Lower lobe of right lung (tissue), 2 donors: ENCODE measurements at places on chromosomes 2 and 18. TPM values are rescaled to one million over a fixed set of nuclear protein-coding genes. Genes with fewer than 3 reads are reported as not detected.

Gene NT5C1B
- total RNA-seq, result not detected

Gene KCNK3
- total RNA-seq, result 26.8 TPM

Gene PLEK
- total RNA-seq, result 42.1 TPM

Gene ALMS1
- 22.0 TPM for total RNA-seq

Gene MTCL1
- 7.9 TPM for total RNA-seq

Gene ONECUT2
- 0.03 TPM for total RNA-seq

Gene POTEE
- 0.18 TPM for total RNA-seq

Gene TMEM178A
- 3.2 TPM for total RNA-seq

- no peak for DNase-seq
- H3K4me3 ChIP-seq, result no peak overlapping the region
- no peaks in the 10 kb centered on the region for H3K4me1 ChIP-seq
- H3K36me3 ChIP-seq, result no peaks in the 10 kb centered on the region
Observed at GRCh38 chr2:134892282-134893035, 26.2 kb upstream of the CCNT2 start.

GRCh38 chr2:71788601-71789240 is 335.4 kb downstream of the DYSF start:
- no peaks in the 10 kb centered on the region for H3K4me1 ChIP-seq
- H3K27ac ChIP-seq, result no peak overlapping the region
- DNase-seq, result no peak
- H3K36me3 ChIP-seq, result no peaks in the 10 kb centered on the region

- H3K27me3 ChIP-seq, result no peaks in the 10 kb centered on the region
- peaks cover 8% of the 10 kb centered on the region for H3K36me3 ChIP-seq
- DNase-seq, result no peak
Observed at GRCh38 chr2:61042807-61043206, 22.9 kb upstream of the SANBR start.

DNA sequence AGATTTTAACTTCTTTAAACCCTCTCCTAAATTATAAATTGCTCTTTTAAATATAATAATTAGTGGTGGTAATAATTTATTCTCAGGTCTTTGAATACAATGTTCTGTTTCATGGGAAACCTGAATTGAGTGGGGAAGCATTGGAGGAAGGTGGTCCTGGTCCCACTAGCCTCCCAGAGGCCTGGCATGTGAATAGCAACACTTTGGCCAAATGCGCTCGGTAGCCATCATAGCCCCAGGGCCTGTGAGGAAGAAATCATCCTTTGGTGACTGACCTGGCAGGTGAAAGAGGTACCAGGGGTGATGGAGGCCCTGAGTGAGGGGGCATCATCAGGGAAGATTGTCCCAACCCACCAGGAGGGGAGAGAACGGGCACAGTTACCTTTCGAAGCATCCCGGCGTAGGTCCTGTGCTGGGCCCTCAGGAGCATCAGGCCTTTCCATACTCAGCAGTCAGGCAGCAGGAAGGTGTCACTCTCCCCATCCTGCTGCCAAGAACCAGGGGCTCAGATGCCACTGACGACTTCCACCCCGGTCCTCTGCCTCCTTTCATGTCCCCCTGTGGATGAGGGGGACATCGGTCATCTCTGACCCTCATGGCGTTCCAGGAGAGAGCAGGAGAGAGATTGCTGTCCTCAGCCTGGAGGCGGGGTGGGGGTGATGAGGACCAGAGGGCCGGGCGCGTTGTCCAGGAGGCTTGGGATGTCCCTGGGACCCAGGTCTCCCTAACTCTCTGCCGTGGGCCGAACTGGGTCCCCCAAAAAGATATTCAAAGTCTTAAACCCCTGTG is 78.6 kb upstream of the HPCAL1 start:
- peak; percentile 40 for DNase-seq
- H3K4me1 ChIP-seq, result no peaks in the 10 kb centered on the region
- H3K4me3 ChIP-seq, result no peak overlapping the region
- no peaks in the 10 kb centered on the region for H3K36me3 ChIP-seq
- H3K27ac ChIP-seq, result no peak overlapping the region

- no peaks in the 10 kb centered on the region for H3K27me3 ChIP-seq
- no peak for DNase-seq
- no peak overlapping the region for H3K4me3 ChIP-seq
Observed at GRCh38 chr2:190742431-190742830, 93.5 kb downstream of the NAB1 start.

DNA sequence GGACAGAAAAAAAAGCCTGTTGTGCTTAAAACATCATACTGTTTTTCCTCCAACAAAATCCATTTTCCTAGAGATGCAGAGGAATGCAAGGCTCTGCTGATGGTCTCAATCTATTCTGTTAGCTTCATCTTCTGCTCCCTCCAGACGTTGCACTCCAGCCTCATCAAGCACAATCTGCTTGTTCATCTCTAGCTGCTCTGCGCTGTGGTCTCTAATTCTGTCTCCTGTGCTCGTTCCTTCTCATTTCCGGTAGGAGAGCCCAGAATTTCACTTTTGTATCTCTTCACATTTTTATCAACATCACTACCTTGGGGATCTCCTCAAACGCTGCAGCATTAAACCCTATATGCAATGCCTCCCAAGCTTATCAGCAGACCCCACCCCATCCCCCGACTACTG is 708.9 kb downstream of the RNF144A start:
- no peaks in the 10 kb centered on the region for H3K27me3 ChIP-seq
- no peak for DNase-seq
- no peaks in the 10 kb centered on the region for H3K36me3 ChIP-seq
- no peak overlapping the region for H3K27ac ChIP-seq
- H3K4me3 ChIP-seq, result no peak overlapping the region

GRCh38 chr2:95268211-95269035 is 5.8 kb upstream of the PROM2 start:
- no peaks in the 10 kb centered on the region for H3K27me3 ChIP-seq
- no peaks in the 10 kb centered on the region for H3K4me1 ChIP-seq
- H3K36me3 ChIP-seq, result no peaks in the 10 kb centered on the region
- DNase-seq, result peak; percentile 23

DNA sequence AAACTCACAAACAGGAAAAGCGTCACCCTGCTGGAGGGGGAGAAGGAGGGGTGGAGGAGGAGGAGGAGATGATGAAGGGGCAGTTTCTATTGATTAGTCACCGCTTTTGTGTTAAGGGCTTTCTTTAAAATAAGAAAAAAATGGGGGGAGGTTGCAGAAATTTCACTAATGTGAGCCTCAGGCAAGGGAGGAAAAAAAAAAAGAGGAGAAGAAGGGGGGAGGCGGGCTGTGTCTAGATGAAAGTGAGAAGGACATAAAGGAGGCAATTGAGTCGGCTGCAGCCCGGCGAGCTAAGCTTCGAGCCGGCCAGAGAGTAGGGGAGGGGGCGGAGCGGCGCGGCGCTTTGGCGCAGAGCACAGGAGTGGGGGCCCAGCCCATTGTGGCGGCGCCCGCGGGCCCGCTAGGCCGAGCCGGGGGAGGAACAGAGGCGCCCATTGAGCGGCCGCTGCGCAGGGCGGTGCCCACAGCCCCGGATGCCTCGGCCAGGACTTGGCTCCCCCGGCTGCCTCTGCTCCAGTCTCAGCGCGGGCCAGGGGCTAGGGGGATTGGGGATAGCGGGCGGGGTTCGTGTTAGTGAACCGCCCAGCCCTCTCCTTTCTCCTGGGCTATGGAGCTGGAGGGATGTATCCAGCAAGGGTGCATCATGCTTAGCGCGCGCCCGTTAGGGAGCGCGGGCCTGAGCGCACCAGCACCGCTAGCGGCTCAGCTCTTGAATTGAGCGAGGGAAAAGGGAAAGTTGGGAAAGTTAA is 7.9 kb downstream of the PAX3 start:
- H3K4me1 ChIP-seq, result peaks cover 18% of the 10 kb centered on the region
- H3K36me3 ChIP-seq, result no peaks in the 10 kb centered on the region
- H3K27me3 ChIP-seq, result peaks cover 97% of the 10 kb centered on the region
- H3K27ac ChIP-seq, result no peak overlapping the region
- DNase-seq, result no peak
- H3K4me3 ChIP-seq, result no peak overlapping the region

DNA sequence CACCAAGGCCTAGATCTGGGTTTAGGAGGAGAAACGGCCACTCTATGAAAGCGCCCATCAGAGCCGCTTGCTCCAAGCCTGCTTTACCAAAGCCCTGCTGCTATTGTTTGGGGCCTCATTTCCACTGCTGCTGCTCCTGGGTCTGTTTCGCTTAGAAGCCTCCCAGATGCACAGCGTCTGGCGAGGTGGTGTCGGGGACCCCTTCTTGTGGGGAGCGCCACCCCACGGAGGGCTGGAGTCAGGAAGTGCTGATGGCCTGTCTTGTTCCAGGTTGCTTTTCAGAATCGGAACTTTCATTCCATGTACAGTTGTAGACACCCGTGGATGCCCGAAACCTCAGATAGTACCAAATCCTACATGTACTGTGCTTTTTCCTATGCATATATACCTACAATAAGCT is 204.9 kb upstream of the TWIST2 start:
- no peaks in the 10 kb centered on the region for H3K36me3 ChIP-seq
- no peak for DNase-seq
- H3K4me3 ChIP-seq, result no peak overlapping the region
- no peak overlapping the region for H3K27ac ChIP-seq
- H3K27me3 ChIP-seq, result no peaks in the 10 kb centered on the region

- DNase-seq, result no peak
- H3K36me3 ChIP-seq, result no peaks in the 10 kb centered on the region
- H3K4me1 ChIP-seq, result peaks cover 15% of the 10 kb centered on the region
- no peak overlapping the region for H3K27ac ChIP-seq
Observed at GRCh38 chr2:42967959-42968674, 175.7 kb upstream of the HAAO start.

GRCh38 chr2:215722125-215722524 is 286.3 kb upstream of the FN1 start:
- no peak overlapping the region for H3K27ac ChIP-seq
- H3K36me3 ChIP-seq, result no peaks in the 10 kb centered on the region
- DNase-seq, result no peak
- peaks cover 20% of the 10 kb centered on the region for H3K4me1 ChIP-seq
- no peak overlapping the region for H3K4me3 ChIP-seq

GRCh38 chr2:69211048-69211447 is 176.0 kb downstream of the GFPT1 start:
- H3K4me3 ChIP-seq, result no peak overlapping the region
- no peaks in the 10 kb centered on the region for H3K27me3 ChIP-seq
- H3K4me1 ChIP-seq, result peaks cover 15% of the 10 kb centered on the region
- H3K36me3 ChIP-seq, result no peaks in the 10 kb centered on the region
- no peak for DNase-seq

GRCh38 chr2:214185546-214185945 is 225.3 kb upstream of the VWC2L start:
- no peaks in the 10 kb centered on the region for H3K27me3 ChIP-seq
- H3K27ac ChIP-seq, result no peak overlapping the region
- H3K4me1 ChIP-seq, result no peaks in the 10 kb centered on the region
- no peaks in the 10 kb centered on the region for H3K36me3 ChIP-seq
- H3K4me3 ChIP-seq, result no peak overlapping the region
